ENCODE measurements at places on chromosomes 3 and 15.

DNA sequence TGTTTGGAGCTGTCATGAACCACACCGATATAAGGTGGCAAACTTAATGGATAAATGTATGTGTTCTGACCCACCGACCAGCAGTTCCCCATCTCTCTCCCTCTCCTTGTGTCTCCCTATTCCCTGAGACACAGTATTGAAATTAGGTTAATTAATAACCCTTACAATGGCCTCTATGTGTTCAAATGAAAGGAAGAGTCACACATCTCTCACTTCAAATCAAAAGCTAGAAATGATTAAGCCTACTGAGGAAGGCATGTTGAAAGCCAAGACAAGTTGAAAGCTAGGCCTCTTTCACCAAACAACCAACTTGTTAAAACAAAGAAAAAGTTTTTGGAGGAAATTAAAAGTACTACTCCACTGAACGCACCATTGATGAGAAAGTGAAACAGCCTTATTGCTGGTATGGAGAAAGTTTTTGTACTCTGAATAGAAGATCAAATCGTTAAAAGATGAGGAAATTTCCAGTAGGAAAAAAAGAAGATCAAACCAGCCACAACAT lies 15.0 kb downstream of the ATR start:
- DNase-seq: no peak

DNA sequence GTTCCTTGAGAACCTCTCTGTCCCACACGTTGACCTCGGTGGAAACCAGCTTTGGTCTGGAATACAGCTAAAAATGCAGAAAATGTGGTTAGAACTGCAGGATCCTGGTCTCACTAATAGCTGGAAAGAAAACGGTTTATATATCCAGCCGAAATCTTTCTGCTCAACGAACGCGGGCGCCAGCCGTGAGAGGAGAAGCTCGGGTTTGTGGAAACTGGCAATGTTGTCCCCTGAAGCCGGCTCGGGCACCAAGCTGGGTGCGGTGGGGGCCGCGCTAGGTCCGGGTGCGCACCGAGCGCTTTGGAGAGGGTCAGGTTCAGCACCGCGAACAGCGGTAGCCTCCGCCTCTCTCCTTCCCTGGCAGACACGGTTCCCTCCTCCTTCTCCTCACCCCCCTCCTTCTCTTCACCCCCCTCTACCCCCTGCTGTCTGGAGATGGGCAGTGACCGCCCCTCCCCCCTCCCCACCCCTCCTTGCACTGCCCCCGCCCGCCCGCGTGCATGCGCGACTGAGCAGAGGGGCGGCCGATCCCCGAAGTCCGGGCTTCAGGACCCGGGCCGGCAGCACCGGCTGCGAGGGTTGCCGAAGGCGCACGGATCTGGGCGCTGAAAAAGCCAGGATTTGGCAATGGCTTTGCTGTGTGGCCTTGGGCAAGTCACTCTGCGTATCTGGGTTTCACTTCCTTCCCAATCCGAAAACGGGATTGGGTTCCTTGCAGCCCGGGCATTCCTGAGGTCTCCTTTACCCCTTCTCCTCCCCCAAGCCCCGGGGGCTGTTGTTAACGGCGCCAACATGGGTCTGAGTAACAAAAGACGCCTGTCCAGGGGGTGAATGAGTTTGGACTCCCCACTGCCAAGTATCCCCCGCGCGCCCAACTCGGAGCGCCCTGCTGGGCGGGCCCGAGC lies at the start of gene SKOR1:
SKOR1 (plus strand) TSS at position 534 of the 905 bp plus-strand sequence; CDS start at position 628, 94 bp downstream.
- no peak for DNase-seq

- DNase-seq: no peak
Observed at GRCh38 chr15:47822048-47822447, 104.7 kb downstream of the SEMA6D start.

DNA sequence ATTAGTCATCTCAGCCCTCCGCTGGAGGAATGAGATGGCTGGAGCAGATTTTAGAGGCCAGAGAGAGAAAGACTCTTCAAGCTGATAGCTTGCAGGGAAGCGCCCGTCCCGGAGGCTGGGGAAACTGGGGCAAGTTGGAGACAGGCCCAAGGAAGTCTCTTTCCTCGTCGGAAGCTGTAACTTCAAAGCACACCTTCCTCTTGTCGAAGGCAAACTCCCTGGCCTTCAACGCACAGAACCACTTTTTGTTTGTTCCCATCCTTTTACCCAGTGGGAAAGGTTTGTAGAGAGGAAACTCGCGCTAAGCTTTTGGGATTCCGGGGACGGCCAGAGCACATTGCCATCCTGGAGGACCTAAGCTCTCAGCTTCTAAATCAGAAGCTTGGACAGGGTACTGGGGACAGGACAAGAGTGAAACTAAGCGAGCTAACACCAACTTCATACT lies 900 bp upstream of the EOMES start:
- DNase-seq: no peak

- DNase-seq: no peak
Observed at GRCh38 chr15:74857671-74858368, 14.9 kb upstream of the ULK3 start.

GRCh38 chr15:37289109-37289765 lies 188.9 kb upstream of the MEIS2 start:
- DNase-seq: no peak

DNA sequence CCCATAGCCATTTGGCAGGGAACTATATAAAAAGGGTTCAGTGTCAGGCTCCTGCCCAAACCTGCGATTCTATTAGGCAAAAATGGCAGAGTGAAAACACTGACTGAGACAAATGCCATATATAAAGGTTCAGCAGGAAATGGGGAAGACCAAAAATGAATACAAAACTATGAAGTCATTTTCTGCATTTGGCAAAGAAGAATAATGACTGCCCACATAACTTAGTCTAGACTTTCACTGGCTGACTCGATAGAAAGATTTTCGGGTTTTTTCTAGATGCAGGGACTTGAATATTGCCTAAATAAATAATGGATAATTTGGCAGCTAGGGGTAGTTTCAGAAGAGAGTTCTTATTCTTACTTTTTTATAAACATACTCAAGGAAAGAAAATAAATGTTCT lies 178.0 kb downstream of the TPRG1 start:
- DNase-seq: no peak

GRCh38 chr3:24156466-24156865 lies 211.4 kb downstream of the NR1D2 start:
- no peak for DNase-seq

GRCh38 chr3:124032311-124032880 lies 40.5 kb upstream of the ROPN1 start:
- no peak for DNase-seq

DNA sequence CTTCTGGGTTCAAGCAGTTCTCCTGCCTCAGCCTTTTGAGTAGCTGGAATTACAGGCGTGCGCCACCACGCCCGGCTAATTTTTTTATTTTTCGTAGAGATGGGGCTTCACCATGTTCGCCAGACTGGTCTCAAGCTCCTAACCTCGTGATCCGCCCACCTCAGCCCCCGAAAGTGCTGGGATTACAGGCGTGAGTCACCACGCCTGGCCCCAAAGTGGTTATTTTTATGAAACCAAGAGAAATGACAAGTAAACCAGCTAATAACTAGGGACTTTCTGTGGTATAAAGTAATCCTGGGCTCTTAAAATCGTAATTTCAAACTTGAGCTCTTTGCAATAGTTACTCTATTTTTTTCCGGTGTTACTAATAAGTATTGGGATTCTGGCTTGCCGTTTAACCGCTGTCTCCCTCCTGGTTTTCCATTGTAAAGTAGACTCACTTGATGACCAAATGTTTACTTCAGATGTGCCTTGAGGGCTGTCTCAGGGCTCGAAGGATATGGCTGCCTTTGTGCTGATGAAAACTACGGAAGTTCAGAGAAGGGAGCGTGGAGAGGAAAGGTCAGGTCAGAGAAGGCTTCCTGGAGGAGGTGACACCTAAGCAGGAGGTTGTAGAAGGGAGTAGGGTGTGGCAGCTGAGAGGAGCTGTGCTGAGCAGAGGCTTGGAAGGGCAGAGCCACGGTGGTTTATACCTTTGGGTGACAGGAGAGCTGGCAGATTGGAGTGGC lies 4.2 kb downstream of the ZSCAN2 start:
- no peak for DNase-seq

GRCh38 chr3:132256989-132257388 lies 60.2 kb upstream of the ACP3 start:
- DNase-seq: no peak

GRCh38 chr3:25783661-25784512 lies 644 bp upstream of the NGLY1 start:
- no peak for DNase-seq

DNA sequence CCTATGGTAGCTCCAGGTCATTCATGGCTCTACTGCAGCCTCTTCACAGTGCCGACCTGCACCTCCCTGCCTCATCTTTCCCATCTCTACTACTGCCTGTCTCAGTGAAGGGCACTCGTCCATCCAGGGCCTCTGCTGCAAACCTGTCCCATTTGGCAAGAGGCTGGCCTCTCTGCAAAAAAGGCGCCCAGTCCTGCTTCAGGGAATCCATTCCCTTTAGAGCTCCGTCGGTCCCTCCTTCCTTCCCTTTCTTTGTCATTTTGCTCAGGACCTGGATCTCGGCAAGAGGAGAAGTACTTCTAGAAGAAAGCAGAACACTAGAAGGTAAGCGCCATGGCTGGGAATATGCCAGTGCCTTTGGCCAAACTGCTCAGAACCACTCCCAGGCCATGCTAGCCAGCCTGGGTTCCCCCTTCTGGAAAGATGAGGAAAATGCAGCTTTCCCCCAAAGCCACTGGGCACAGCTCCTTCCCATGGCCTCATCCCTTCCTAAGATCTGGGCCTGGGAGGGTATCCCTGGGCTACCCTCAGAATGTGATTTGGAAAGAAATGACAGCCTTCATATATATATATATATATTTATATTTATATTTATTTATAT lies 6.4 kb upstream of the ISL2 start:
- no peak for DNase-seq

GRCh38 chr3:140432229-140432669 lies 245.6 kb upstream of the TRIM42 start:
- no peak for DNase-seq

- no peak for DNase-seq
Observed at GRCh38 chr3:42529468-42529867, 27.0 kb downstream of the VIPR1 start.

DNA sequence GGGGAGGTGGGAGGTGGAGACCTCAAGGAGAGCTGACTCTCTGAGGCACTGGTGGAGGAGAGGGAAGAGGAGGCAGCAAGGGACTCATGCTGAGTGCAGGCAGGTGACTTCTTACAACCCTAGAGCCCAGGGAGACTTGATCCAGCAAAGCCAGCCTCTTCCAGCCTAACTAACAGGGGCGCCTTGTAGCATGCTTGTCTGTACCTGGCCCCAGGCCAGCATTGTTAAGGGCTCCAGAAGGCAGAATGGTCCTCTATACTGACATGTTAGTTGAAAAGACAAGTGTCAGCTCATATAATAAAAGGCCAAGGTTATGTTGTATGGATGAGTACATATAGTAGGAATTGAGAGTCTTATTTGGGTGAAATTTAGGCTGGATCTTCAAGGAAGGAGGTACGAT lies 65.4 kb downstream of the CHDH start:
- no peak for DNase-seq

DNA sequence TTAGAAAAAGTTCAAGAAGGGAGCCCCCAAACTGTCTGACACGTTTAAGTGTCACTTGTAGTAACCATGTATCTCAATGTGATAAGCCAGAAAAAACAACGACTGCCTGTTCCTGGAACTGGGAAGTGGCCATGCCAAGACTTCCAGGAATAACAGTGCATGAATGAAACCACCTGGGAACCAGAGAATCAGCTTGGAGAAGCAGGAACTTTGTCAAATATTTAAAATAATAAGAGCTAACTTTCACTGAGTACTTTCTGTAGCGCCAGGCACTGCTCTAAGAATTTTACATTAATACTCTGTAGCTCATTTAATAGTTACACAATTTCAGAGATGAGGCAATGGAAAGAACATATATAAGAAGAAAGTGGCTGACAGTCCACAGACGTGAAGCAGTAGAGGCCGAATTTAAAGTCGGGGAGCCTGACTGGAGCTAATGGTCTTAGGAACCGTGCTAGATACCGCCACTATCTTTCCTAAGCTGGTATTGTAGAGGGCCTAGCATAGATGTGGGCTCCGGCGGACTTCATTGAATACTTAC lies 876 bp downstream of the PLSCR1 start:
- DNase-seq: no peak

- no peak for DNase-seq
Observed at GRCh38 chr3:172646439-172647015, 64.3 kb downstream of the NCEH1 start.

GRCh38 chr3:117191245-117191644 lies 481.7 kb downstream of the TUSC7 start:
- no peak for DNase-seq
